ENCODE measurements at places on chromosomes 6 and 20.

DNA sequence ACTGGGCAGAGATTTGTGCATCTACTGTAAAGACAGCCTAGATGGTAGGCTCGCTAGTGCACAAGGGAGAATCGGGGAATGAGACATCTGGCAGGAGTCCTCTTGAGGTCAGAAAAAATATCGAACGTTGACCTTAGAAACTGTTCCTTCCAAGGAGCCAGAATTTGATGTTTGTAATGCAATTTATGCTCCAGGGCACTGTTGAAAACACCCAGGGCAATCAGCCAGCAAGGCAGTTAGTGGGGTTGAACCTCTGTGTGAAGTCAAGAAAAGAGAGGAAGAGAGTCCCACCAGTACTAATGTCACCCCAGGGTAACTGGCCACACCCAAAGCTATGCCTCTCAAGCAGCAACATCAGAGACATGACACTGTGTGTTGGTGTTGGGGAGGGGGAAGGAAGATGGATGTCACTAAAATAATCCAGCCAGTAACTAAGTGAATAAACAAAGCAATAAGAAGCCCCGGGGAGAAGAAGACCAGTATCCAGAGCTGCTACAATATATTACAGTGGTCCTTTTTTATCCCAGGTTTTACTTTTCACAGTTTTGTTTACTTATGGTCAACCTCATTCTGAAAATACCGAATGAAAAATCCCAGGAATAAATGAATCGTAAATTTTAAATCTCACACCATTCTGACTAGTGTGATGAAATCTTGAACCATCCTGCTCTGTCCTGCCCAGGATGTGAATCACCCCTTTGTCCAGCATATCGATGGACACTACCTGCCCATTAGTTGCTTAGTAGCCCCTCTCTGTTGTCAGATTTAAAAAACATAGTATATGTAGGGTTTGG is 32.9 kb upstream of the PDE10A start:
- DNase-seq = no peak

DNA sequence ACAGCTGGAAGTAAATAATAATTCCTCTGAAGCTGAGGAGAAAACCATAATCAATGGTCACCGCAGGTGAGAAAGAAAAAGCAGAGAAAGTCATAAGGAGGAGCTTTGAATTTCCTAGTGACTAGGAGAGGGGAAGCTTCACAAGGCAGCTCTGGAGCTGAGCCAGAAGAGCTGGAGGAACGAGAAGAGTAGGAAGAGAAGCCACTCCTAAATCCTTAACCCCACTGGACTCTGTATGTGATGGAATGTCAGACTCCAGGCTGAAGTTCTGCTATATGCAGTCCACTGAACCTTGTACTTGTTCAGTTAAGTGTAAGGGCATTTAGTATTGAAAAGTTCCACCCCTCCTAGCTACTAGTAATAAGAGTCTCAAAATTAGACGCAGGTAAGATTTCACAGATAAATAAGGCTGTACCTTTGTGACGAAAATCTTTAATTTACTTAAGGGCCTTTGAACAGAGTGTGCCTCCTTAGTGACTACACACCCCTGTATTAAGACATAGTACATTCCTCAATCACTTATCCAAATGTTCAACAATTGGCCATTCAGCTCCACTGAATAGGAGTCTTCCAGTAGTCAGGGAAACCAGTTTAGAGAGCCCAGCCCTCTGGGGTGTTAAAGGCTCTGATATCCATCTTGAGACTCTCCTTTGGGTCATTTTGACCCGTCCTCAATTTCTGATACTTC is 71.4 kb upstream of the UFL1 start:
- no peak for DNase-seq

- DNase-seq = no peak
Observed at GRCh38 chr20:50445354-50446151, 64.6 kb upstream of the PTPN1 start.

DNA sequence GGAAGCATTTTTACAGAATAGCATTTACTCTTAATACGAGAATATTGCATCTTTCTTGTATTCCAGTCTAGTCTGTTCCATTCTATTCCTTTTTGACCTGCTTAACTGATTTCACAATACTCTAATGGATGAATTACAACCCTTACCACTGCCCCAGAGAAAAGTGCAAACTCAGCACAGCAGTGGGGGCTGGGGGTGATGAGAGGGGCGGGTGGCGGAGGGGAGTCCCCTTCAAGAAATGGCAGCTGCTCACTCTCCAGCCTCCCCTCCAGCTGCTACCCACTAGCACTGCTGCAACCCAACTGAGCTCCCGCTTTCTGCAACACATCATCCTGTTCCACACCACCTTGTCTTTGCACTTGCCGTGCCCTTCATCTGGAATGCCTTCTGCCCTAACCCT is 30.1 kb downstream of the PIM1 start:
- DNase-seq = no peak

DNA sequence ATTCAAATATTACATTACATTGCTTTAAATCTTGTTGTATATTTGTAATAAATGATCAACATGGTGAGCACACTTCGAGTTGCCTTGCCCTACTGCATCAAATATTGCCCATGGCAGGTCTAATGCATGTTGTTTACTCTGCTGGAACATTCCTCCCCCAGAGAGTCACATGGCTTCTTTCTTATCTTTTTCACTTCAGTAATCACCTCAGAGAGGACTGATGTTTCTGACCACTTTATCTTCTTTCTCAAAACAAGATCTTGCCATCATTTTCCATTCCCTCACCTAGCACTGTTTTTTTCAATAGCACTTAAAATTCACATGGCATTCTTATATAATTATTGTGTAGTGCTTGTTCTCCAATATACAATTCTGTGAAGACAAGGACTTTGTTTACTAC is 243.5 kb upstream of the THEMIS start:
- DNase-seq = no peak

- DNase-seq = no peak
Observed at GRCh38 chr20:6836821-6837374, 69.4 kb downstream of the BMP2 start.

GRCh38 chr6:128131566-128131965 is 230.7 kb upstream of the THEMIS start:
- no peak for DNase-seq
